ENCODE measurements at places on chromosomes 11 and 22.
A peak's percentile ranks its signal among the peaks of the same experiment; 100 is the strongest.

DNA sequence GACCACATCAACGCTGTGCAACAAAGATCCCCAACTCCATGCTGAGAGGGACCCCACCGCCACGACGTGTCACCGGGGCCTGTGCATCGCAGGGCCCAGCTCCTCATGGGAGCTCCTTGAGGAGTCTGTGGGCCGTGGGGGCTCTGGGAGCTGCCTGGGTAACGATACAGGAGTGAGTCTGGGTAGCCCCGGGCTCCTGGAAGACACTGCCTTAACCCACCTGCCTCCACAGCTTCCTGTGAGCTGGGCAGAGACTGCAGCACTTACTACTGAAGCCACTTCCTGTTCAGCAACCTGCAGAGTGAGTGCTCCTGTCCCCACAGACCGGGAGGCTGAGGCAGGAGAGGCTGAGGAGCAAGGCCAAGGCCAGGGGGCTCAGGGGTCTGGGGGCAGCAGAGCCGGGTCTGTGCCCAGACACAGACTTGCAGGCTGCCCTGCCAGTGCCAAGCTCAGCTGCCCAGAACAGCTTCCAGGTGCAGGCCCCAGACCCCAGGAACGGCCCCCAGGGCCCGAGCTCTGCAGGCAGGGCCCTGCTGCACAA lies 226.7 kb downstream of the BRD1 start:
- no peak overlapping the region for H3K4me3 ChIP-seq
- H3K27ac ChIP-seq: no peak overlapping the region
- H3K27me3 ChIP-seq: no peaks in the 10 kb centered on the region
- H3K4me1 ChIP-seq: no peaks in the 10 kb centered on the region

DNA sequence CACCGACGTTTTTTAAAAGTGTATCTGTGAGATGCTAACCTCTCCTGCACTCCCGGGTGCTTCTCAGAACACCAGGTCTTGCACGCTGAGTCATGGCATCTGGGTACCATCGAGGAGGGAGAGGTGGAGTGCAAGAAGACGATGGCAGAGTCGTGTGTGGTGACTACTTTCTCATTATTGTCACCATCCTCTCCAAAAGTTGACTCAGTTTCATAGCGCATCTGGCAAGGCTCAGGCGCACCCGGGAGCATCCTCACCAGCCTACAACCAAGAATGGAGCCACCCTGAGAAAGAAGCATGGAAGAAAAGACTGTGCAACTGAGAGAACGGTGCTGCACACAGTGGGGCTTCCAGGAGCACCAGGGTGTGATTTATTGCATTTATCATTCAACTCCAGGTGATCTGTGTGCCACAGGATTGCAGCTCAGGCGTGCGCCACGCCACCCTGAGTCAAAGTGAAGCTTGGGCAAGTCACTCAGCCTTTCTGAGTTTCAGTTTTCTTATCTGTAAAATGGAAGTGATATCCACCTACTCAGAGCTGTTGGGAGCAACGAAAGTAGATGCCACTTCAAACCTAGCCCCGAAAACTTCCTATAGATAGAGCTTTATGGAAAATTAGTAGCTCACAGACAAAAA lies 65.4 kb downstream of the LINC01488 start:
- no peaks in the 10 kb centered on the region for H3K4me1 ChIP-seq

GRCh38 chr11:57515332-57516060 lies at the start of gene SLC43A1:
Gene SLC43A1, minus strand, starts transcription at chr11:57515702. Its CDS starts 1,591 bp downstream, at chr11:57514111.
- H3K36me3 ChIP-seq: no peaks in the 10 kb centered on the region
- peak; percentile 82 for DNase-seq
- peak within 1 kb of the TSS; percentile 76 for H3K4me3 ChIP-seq

DNA sequence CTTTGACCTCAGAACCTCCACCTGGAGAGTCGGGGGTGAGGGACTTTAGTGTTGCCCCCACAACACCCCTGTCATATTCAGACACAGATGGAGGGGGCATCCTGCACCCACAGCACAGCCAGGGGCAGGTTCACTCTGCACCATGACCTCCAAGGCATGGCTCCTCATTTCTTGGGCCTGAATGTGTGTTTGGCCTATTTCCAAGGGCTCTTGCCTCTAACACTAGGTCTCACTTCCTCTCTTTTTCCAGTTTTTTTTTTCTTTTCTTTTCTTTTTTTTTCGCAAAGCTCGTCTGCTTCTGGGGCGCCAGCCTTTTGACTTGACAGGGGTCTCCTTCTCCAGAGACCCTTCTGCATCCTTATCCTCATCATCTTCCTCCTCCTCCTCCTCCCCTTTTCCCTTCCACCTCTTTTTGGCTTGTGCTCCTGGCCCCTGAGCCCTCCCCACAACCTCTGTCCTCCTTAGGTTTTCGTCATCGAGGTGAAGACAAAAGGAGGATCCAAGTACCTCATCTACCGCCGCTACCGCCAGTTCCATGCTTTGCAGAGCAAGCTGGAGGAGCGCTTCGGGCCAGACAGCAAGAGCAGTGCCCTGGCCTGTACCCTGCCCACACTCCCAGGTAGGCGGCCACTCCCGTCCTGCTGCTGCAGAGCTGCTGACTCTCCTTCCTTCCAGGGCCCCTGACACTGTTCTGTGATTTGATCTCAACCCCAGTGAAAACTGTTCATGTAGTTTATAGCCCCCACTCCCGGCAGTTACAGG lies 3.8 kb downstream of the NCF4 start:
- peaks cover 2% of the 10 kb centered on the region for H3K4me1 ChIP-seq
- H3K36me3 ChIP-seq: no peaks in the 10 kb centered on the region
- no peak for DNase-seq
- no peak overlapping the region for H3K27ac ChIP-seq

GRCh38 chr11:44189986-44190882 lies 94.8 kb downstream of the EXT2 start:
- no peaks in the 10 kb centered on the region for H3K27me3 ChIP-seq
- no peaks in the 10 kb centered on the region for H3K36me3 ChIP-seq
- no peak for DNase-seq
- H3K27ac ChIP-seq: no peak overlapping the region

- H3K27me3 ChIP-seq: no peaks in the 10 kb centered on the region
- DNase-seq: no peak
- no peaks in the 10 kb centered on the region for H3K4me1 ChIP-seq
- H3K27ac ChIP-seq: no peak overlapping the region
- no peak overlapping the region for H3K4me3 ChIP-seq
Observed at GRCh38 chr11:127598476-127598875, 597.9 kb upstream of the KIRREL3 start.

Measured in pancreas (tissue), 10 donors.